ENCODE measurements at places on chromosomes 7 and 10. TPM values are rescaled to one million over a fixed set of nuclear protein-coding genes. Genes with fewer than 3 reads are reported as not detected.

The PPP1R17 gene
- not detected for total RNA-seq

The FKBP6 gene
- total RNA-seq, result not detected

The STAG3 gene
- 1.8 TPM for total RNA-seq

The SVOPL gene
- total RNA-seq, result not detected
